ENCODE measurements at places on chromosomes 6 and 20.
A peak's percentile ranks its signal among the peaks of the same experiment; 100 is the strongest.

DNA sequence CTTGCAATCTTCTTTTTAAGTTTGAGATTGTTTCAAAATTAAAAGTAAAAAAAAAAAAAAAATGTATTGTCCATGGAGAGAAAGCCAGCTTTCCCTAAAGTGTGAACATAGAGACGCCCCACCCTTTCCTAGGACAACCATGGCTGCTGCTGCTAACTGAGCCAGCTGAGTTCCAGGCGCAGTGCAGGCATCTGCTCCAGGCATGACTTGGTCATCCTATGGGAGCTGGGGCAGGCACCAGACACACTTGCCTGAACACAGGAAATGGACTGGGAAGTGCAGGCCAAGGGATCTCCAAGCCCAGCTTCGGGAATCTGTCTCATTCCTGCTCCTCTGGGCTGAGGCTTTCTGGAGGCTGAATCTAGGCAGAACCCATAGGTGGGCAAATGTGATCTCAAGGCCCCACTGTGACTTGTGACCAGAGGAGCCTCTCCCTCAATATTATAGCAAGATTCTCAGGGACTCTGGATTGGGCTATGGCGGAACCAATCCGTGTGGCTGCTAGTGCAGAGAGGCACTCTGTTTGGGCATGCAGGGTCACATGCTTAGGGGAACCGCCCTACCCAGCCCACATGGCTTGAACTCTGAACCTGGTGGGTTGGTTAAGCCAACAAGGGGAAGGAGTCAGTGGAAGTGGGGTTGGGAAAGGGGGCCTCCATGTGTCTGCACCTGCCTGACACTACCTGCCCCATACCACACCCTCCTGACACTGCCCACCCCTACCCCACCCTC, 138.2 kb upstream of the CST7 start:
- no peak for DNase-seq

- DNase-seq: no peak
These were observed 4.1 kb downstream of the CNBD2 start for GRCh38 chr20:35972462-35972861.

GRCh38 chr6:10569392-10570127, 48.4 kb downstream of the GCNT2 start:
- DNase-seq: no peak

GRCh38 chr6:3294396-3294795, 35.6 kb downstream of the PSMG4 start:
- DNase-seq: no peak

GRCh38 chr20:20939006-20939405, 167.2 kb downstream of the LINC00237 start:
- DNase-seq: no peak

DNA sequence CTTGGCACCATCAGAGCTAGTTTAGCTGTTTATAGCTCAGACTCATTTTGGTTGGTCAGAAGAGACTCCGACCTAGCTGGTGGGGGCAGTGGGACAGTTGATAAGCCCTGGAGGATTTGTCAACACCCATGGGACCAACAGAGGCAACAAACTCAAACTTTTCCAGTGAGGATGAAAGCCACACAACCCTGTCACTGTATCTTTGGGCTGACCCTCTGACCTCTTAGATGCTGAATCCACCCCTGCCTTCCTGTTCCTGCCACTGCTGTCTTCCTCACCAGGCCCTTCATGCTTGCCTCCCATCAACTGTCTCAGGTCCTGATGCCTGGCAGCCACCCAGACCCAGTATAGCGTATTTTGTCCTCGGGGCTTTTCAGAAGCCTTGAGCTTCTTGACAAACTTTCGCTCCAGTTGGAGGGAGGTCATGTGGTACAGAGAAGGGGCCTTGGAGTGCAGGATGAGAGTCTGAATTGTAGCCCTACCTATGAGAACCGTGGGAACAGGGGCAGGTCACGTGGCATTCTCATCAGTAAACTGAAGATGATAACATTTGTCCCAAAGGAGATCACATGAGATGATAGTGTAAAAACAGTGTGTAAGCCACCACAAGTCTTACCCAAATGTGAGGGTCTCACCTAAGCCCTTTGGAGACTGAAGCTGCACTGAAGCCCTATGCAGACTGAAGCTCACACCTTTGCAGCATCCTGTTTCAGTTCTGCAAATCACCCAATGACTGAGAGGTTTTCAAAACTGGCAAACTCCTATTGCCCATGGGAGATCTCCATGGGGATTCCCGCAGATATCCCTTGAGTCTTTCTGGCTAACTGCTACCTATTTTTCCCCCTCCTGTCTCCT, 72.0 kb upstream of the F13A1 start:
- no peak for DNase-seq

GRCh38 chr20:34948030-34948429, 7.6 kb downstream of the GSS start:
- DNase-seq: no peak

DNA sequence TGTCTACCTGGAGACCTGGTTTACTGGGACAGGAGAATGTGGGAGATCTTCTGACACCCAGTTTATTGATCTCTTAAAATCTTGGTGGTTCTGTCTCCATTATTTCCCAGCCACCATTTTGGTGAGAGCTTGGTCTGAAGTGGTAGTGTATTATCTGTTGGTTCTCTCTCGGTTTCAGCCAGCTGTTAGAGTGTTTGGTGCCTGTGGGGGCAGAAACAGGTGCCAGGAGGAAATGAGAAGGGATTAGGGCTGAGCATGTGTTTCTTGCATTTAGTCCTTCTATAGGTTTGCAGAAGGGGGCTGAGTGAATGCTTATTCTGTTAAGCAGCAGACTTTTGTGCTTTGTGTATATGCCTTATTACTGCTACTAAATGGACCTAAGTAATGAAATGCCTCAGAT, 9.6 kb downstream of the JARID2 start:
- no peak for DNase-seq

DNA sequence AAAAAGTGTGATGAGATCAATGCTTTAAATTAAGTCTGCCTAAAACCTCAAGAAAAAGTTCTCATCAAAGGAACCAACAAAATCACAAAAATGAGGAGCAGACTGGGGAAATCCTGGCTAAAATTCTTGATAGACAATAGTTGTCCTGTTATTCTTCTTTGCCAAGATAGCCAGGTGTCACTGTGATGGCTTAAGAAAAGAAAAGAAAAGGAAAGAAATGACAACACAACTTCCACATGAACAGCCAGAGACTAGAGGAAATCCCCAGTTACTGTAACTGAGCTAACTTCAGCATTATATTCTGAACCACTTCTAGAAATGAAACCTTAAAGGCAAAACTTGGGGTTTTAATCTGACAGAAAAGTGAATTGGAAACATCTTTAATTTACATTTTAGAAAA, 129.6 kb downstream of the CD24 start:
- DNase-seq: no peak

- no peak for DNase-seq
These were observed 31.4 kb downstream of the RIN2 start for GRCh38 chr20:19789446-19789845.

GRCh38 chr6:117601811-117602150, 530 bp downstream of the GOPC start:
- DNase-seq: no peak

GRCh38 chr6:90025523-90026061, 131.3 kb downstream of the GJA10 start:
- DNase-seq: peak; percentile 28

All from stimulated activated CD4-positive, alpha-beta T cell treated with anti-CD3 and anti-CD28 coated beads, TNF-alpha, amount 100 ng/mL, for 4 hours (primary cell).